ENCODE measurements at places on chromosomes 1 and 21.

DNA sequence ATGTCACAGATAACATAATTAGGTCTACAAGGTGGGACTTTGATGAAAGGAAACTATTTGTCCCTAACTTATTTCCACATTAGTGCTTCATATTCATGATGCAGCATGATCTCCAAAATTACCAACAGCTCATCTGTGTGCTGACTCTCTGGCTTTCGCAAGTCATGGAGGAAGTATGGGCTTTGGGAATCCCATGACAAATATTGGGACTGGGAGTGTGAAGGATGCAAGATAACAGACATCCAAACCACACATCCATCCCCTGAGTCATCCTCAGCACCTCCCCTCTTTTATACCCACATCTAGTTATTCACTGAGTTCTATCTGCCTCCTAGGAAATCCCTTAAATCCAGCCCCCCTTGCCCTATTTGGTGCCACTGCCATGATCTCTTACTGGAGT lies 102.8 kb upstream of the COL24A1 start:
- DNase-seq = no peak

DNA sequence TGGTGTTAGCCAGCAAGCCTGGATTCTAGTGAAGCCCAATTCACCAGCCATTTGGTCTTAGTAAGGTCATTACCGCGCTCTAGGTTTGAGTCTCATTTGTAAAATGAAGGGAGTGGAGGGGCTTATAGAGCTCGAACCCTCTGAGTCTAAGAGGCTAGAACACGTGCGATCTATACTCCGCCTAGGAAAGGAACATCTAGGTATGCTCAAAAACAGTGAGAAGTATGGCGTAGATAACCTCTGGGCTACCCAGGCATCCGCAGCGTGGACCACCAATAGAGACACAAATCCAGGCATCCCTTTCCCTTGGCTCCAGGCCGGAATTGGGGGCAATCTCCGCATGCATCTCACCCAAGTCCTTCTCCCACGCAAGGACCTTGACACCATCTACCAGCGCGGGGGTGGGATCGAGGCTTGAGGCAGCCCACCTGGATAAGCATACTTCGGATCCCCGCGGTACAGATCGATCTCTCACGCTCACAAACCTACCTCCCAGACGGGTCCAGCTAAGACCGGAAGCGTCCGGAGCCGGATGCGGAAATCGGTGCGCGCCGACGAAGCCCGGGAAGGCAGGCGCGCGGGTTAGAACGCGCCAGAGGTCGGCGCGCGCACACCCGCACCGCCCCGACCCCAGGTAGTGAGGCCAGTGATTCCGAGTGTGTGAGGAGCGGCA lies at the start of gene METTL25B:
Gene METTL25B, plus strand, starts transcription at position 544 of the 673 bp plus-strand sequence. CDS start 636 bp downstream, outside the sequence.
- no peak for DNase-seq

DNA sequence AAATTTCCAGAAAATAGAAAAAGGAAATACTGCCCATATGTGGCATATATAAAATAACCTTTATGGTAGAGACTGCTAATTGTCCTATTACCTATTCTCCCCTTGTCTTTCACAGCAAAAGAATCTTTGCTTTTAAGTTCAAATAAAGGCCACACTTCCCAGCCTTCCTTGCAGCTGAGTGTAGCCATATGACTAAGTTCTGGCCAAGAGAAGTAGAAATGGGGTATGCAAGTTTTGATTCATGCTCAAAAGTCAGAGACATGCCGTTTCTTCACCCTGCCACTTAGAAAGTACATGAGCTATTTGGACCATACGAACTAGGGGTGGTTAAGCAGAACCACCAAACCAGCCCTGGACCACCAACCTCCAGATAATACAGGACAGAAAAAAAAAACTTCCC lies 18.3 kb upstream of the S100A2 start:
- no peak for DNase-seq

DNA sequence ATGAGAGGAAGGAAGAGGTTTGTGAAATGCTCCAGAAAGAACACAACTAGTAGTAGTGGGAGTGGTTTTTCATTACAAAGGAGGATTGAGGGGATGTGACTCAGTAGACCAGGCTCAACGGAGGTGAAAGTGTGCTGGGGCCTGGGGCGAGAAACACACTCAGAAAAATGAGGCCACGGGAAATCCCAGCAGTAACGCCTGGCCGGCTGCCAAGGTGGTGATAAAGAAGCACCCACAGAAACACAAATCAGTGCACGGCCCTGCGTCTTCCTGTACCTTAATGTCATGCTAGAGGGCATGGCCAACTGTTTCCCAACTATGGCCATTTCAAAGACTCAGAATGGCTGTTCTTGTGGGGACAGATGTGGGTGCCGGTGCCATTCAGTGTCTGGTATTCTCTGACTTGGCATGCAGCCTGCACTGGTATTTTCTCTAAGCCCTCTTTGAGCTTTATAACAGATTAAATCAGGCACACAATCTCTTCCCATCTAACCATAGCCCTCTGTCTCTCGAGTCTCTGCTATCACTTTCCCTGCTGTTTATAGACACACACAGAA lies 38.2 kb downstream of the URB2 start:
- DNase-seq = peak; percentile 61

DNA sequence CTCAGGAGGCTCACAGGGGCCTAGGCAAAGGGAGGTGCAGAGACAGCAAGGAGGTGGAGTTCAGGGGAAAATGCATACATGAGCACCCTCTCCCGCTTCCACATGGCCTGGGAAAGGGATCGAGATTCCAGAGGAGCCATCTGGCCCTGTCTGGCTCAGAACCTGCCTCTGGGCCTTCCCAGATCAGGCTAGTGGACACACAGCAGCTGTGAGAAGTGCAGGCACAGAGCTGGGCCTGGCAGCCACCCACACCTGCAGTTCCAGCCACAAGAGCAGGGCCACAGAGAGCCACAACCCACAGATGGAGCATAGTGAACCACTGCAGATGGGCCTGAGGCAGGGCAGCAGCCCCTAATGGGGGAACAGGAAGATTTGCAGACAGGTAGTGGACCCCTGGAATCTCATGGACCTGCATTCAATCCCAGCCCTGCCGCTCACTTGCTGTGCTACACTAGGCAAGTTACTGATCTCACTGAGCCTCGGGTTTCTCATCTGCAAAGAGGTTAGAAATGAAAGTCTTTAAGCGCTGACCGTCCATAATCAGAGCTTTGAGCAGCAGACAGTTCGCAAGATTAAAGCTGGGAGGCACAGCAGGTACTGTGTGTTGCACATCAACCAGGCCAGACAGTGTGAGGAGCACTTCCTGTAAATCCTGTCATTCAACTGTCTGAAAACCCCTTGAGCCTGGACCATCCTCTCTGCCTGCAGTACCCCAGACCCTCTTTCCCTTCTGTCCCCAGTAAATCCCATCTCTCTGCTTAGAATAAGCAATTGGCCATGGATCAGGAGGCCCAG lies 58.0 kb downstream of the MATN1 start:
- DNase-seq = no peak

DNA sequence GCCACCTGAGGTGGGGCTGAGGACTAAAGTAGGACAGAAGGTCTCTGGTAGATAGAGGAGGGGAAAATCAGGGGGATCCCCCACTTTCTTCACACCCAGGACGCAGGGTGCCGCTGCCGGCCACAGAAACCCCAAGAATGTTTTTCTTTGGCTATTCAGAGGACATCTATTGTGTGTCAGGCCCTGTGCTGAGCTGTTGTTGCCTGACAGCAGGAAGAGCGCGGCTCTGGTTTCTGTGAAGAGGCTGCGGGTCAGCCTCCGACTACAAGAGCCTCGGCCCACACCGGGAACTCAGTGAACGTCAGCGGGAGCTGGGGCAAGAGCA lies 407 bp upstream of the PIGV start:
- peak; percentile 62 for DNase-seq

DNA sequence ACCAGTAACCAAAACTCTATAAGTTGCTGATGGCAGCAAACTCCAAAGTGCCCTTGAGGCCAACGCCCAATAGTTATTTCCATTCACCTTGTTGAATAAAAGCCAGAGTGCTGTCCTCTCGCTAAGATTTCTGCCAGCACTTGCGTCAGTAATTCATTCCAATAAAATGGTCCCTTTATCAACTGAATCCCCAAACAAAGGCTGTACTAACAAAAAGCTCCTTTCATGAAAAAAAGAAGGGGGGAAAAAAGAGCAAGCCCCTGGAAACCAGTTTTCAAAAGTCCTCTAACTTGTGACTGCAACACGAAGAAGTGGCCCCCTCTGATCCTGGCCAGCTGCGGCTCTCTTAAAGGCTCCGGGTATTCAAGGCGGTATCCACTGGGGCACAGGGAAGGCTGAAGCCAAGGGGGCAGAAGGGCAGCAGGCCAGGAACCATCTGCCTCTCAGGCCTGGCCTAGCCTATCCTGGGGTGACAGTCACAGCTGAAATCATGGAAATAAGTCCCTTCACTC lies 55.8 kb upstream of the ZNF326 start:
- DNase-seq = no peak

- DNase-seq = no peak
Measured at GRCh38 chr1:10877894-10878293, 81.4 kb upstream of the CASZ1 start.

DNA sequence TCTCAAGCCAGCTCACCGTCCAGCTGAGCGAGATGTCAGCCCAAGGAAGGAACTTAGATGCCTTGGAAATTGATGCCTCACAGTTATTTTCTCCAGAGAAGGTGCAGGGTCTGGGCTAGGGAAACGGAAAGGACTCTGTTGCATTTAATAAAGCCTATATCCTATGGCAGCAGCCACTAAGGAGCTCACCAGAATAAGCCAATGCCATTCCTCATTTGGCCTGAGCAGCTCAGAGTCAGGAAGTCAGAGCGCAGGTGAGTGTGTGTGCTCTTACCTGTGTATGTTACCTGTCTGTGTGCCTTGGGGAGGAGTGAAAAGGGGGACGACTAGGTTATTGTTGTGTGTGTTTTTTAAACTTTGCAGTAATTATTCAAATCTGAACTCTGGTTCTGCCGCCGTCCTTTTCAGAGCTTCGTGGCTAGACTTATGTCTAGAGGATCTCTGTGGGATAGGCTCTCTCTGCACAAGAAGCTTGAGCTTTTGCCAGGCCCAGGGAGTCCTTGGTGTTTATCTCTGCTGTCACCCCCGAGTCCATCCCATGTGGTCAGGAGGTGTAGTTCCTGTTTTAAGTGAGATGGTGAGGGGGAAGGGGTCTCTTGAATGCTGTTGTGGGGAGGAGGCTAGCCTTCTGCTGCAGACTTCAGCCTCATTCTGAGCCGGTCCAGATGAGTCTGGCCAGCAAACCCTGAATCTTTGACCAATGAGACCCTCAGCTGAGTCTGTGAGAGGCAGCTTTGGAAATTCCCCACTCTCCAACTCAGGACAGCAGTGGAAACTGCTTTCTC lies 2.4 kb downstream of the TMCC2 start:
- DNase-seq = no peak

DNA sequence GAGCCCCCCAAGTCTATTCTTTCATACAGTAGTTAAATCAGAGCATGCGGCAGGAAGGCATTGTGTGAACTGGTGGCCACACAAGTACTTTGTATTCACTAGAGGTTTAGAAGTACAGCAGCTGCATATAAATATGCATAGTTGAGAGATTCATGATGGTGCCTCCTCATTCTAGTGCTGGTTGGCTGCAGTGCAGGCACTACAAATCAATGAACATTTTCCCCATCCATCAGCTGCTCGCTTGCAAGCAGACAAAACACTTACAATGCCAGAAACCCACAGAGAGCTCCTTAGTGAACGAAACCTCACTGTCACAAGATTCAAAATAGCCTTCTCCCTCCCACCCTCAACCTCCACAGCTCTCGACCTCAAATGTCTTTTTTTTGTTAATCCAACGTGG lies 726.2 kb downstream of the USP25 start:
- DNase-seq = no peak

GRCh38 chr1:40042341-40042740 lies 1.8 kb downstream of the CAP1 start:
- DNase-seq = no peak

DNA sequence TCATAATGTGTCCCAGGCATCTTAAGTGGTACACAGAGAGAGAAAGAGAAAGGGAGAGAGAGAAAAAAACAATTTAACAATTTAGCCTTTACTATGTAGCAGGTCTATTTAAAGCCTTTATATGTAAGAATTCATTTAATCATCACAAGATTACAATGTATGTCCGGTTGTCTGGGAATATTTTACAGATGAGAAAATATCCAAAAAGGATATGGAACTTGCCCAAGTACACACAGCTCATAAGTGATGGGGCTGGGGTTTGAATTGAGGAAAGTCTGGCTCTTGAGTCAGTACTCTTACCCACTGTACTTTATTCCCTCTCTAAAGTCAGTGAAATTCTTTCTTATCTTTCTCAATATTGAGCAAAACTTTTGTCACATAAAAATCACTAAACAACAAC lies 104.6 kb downstream of the LYPLAL1 start:
- no peak for DNase-seq

- no peak for DNase-seq
Measured at GRCh38 chr1:234683861-234684632, 74.1 kb upstream of the IRF2BP2 start.

DNA sequence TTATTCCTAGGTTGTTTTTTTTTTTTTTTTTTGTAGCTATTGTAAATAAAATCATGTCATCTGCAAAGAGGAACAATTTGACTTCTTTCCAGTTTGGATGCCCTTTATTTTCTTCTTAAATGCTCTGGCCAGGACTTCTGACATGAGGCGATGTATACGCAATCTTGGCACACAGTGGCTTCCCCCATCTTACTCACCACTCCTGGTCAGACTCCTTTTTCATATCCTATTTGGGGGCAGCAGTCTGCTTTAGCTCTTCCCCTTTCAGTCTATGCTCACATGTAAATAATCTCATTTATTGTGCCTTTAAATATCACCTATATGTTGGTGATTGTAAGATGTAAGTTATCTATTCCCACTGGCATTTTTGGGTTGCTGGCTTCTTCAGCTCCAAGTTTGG lies 56.1 kb downstream of the SLAMF6 start:
- no peak for DNase-seq

- DNase-seq = no peak
Measured at GRCh38 chr1:65164633-65165032, 16.6 kb downstream of the AK4 start.
